A673 (cell line): ENCODE measurements at places on chromosomes 5 and 9.

GRCh38 chr9:114804505-114804904 lies 1.3 kb downstream of the TNFSF15 start:
- DNase-seq: no peak

- DNase-seq: no peak
Observed at GRCh38 chr9:136289651-136290507, 14.0 kb downstream of the CCDC187 start.

DNA sequence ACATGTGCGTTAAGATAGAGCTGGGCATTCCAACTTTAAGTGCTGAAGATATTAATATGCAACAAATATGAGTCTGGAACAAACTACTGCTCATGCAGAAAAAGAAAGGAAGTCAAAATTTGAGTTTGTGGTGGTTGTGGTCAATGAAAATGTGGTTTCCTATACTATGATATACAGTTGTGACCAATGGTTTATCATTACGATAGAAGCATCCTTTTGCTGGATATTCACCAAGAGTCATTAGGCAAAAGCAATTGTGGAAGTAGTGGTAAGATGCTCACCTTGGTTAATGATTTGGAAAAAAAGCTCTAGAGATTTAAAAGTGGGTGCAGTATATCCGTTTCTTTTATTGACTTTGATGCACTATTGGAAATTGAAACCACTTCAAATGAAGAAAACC lies 1007.0 kb downstream of the NR2F1-AS1 start:
- DNase-seq: no peak

DNA sequence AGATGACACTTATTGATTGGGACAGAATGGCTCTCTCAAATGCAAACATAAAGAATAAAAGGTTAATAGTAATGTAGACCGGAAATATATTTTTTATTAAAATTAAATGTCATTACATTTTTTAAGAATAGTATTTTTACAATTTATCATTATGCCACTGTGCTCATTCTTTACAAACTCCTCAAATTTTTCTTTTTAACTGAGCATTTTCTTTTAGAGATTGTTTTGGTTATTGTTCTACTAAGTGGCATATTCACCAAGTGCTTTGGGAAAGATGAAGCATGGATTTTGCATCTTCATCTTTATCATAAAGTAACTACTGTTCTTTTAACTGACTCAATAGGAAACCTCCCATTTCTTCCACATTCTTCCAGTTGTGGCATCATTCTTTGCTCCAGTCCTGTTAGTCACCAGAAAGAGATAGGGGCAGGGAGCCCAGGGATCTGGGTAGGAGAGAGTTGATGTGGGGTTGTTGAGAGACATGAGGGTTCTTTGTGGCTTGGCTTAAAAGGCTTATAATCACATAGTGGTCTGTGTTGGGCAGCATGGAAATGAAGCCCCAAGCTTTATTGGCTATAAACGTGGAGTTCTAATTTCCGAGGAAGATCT lies 69.8 kb downstream of the SYK start:
- DNase-seq: no peak
